ENCODE measurements at places on chromosomes 1 and 21.

- no peak for DNase-seq
Observed at GRCh38 chr1:153779781-153780541, 4.8 kb downstream of the SLC27A3 start.

DNA sequence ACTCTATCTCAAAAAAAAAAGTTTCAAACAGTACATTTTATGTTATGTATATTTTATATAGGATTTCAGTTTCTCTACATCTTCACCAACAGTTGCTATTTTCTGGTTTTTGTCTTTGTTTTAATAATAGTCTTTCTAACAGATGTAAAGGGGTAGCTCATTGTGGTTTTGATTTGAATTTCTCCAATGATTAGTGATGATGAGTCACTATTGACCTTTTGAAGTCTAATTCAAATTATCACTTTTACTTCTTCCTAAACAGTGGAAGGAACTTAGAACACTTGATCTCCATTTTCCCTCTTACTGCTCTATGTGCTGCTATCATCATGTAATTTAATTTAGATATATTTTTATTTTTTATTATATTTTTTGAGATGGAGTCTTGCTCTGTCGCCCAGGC, 31.7 kb upstream of the SHCBP1L start:
- no peak for DNase-seq

- peak; percentile 55 for DNase-seq
Observed at GRCh38 chr1:202801175-202801574, 7.0 kb downstream of the KDM5B start.

DNA sequence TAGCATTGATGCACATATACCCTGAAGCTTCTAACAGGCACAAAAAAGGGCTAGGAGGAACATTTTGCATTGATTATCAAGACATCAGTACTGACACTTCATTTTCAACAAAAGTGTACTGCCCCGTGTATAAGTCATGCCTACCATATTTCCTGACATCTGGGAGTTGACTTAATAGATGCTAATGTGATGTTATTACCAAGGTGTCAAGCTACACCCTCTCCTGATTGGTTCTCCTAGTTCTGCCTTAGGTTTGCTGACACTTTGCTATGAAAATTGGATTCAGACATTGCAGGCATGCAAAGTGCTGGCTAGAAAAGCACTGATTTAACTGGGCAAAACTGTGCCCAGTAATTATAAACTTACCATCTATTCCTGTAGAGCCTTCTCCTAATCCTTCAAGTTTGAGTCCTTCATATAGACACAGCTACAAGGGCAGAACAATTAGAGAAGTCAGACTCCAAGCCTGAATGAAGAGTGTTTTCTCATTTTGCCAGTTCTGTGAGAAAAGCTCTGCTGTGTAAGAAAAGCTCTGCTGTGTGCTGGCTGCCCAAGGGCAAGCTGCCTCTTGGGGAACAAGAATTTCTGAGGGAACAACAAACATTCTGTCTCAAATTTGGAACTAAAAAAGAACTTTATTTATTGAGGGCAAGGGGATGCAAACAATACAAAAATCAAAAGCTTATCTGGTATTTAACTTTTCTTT, 11.2 kb downstream of the S100A10 start:
- no peak for DNase-seq

DNA sequence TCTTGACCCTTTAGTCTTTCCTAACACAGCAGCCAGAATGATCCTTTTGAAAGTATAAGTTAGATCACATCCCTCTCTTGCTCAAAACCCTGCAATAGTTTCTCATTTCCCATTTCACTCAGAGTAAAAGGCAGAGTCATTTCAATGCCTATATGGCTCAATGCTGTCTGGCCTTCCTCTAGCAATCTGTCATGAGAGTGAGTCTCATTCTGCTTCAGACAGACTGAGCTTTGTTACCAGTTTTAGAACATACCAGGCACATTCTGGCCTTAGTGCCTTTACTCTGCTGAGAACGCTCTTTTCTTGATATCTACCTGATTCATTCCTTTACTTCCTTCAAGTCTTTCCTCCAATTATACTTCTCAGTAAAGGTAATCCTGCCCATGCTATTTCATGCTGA, 372.8 kb upstream of the PKN2 start:
- no peak for DNase-seq

DNA sequence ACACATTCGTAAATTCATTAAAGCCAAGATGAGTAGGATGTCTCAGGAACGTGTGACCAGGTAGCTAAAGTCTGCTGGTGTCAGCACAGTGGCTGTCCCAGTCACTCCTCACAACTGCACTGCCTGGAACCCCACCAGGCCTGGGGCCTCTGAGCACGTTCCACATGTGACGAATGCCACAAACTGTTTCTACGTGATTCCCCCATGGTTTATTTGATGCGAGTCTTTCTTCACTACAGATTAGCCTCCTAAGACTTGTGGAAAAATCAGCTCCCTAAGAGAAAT, 33.2 kb downstream of the PRDM15 start:
- no peak for DNase-seq

- no peak for DNase-seq
Observed at GRCh38 chr21:46157987-46158451, 2.6 kb upstream of the FTCD start.

GRCh38 chr1:47367651-47368050, 34.1 kb downstream of the CMPK1 start:
- no peak for DNase-seq

DNA sequence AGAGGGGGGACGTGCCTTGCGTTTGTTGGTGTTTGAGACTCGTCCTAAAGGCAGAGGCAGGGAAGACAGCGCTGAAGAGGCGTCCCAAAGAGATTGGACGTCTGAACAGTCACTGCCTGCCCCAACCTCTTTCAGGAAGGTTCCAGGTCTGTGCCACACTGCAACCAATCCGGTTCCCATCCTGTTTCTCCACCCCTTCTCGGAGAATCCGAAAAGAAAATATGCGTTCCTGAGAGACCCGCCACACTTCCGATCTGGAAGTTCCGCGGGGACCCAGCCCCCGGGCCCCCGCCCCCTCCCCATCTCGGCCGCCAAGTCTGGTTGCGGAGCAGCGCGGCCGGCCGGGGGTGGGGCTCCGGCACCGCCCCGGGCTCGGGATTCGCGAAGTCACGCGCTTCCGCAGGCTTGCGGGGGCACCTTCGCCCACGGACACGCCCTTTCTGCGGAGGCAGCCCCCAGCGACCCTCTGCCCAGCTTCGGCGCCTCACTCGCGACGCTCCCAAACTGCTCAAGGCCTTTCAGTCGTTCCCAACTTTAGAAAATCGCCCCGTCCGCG, 124.5 kb upstream of the DPYD start:
- peak; percentile 66 for DNase-seq

- DNase-seq = peak; percentile 94
Observed at GRCh38 chr1:221829327-221830015, 87.6 kb upstream of the DUSP10 start.

DNA sequence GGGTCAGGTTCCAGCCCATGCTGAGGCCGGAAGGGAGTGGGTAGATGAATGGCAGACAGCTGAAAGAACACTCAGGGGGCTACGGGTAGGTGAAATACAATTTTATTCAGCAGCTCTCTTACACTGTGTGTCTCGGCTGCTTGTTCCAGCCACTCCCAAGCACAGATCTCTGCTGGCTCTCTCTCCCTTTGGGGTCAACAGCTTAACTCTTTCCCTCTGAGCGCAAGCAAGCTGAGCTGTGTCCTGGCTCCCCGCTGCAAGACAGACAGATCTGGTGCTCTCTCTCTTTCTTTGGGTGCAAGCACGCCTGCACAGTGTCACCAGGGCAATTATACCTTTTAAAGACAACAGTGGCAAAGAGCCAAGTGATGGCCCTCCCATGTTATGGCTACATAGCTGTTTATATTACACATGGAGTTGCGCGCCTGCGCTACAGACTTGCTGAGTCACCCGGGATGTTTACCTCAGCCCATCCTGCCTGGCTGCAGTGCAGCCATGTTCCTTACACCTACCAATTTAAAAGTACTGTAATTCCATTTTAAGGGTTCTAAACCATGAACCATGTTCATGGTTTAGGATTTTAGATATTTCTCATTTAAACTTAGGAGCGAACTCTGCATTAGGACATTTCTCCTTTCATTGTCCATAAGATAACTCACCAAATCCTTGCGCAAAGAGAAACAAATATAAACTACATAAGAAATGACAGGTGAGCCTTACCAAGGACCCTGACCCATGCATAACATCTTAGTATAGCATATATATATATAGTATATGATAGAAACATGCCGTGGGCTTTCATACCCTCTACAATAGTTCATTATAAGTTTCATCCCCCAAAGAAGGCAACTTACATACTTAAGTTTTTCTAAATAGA, 396.5 kb downstream of the SMYD3 start:
- DNase-seq = peak; percentile 72

GRCh38 chr1:88001460-88001859, 672.8 kb downstream of the LMO4 start:
- peak; percentile 57 for DNase-seq
